Activated effector memory CD4-positive, alpha-beta T cell treated with Interleukin-2 at 50 U/mL for 16 hours (primary cell): ENCODE measurements at places on chromosomes 2 and 18.

DNA sequence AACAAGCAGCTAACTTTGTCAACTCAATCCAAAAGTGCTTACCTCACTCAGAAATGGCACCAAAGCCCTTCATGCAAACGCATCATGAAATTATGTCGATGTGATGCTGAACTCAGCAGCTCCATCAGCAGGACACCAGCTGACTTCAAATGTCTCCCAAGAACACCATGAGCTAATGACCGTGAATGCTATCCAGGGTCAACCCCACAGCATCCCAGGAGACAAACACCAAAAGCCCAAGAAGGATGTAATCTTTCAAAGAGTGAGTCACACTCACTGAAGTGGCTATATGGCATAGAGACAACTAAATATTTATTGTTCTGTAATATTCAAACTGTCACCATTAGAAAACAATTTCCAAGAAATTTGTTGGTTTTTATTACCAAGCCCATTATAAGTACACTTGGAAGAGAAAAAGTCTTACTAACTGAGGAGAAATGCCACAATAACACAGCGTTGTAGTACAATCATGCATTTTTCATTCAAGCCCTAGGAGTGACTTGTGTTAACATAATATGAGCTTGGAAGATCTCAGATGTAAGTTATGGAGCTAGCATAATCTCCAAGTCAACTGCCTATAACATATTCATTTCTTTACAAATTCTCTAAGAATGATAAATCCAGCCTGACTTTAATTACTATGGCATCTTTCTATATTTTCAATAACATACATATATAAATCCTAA, 165.0 kb upstream of the CCDC68 start:
- no peak for DNase-seq

GRCh38 chr2:9693196-9693491, 62.3 kb upstream of the YWHAQ start:
- no peak for DNase-seq

GRCh38 chr2:218329027-218329825, 27.4 kb upstream of the CATIP start:
- no peak for DNase-seq

DNA sequence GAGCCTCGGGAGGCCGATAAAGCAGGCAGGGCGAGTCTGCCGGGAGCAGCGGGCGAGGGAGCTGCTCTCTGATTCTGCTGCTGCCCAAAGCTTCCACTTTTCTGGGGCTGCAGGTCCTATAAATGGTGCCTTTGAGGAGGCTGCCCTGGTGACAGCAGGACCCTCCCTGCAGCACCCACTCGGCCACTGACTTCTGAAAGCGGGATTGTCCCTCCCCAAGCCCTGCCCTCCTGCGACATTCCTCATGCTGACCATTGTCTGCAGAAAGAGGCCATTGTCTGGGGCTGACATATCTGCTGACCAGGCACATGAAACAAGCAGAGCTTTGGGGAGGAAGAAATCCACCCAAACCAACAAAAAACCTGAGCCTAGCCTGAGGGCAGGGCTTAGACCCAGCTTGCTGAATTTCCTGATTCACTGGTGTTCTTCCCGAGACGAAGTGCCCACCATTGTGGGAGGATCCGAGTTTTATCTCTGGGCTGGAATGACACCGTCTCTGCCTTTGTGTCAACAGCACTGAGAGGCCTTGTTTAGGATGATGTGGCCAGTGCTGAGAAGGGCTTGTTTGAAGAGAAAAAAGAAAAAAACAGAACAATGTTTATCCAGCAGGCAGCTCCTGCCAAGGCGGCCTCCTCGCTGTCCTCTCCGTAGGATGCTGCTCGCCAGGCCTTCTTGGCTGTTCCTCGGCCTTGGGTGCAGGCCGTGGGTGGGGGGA, 129.7 kb downstream of the MYCN start:
- DNase-seq, result no peak

DNA sequence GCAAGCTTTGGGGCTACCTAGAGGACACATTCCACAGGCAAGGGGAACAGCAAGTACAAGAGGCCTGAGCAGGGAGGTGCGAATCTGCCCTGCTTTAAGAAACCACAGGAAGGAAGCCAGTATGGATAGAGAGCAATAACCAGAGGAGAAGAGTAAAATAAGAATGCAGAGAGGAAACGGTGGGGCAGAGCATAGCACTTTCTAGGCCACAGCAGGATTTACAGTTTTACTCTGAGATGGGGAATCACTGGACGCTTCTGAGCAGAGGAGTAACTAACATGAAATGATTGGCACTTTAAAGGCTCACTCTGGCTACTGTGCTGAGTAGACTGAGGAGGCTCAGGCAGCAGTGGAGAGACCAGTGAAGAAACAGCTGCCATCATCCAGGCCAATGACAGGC, 23.8 kb downstream of the AAK1 start:
- DNase-seq, result no peak

GRCh38 chr2:138620431-138620830, 118.9 kb downstream of the SPOPL start:
- DNase-seq, result no peak

- DNase-seq, result no peak
Observed at GRCh38 chr2:177738461-177739235, 333.9 kb downstream of the PDE11A start.

DNA sequence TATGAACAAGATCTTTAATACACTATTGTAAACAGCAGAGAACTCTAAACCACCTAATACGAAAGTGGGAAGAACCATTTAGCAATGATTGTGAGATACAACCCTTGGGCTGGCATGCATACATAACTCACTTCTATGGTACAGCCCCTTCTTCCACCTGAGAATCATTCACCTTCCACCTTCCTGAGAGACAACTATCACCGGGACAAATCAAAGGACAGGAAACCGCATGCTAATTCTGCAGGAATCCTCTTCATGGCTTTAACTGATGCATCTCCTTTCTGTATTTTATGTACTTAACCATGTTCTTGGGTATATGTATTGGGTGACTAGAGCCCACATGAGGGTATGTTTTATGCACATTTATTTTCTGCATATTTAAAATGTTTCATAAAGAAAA, 123.2 kb downstream of the TRABD2A start:
- DNase-seq, result no peak

GRCh38 chr2:114880046-114880445, 437.6 kb downstream of the DPP10 start:
- no peak for DNase-seq

DNA sequence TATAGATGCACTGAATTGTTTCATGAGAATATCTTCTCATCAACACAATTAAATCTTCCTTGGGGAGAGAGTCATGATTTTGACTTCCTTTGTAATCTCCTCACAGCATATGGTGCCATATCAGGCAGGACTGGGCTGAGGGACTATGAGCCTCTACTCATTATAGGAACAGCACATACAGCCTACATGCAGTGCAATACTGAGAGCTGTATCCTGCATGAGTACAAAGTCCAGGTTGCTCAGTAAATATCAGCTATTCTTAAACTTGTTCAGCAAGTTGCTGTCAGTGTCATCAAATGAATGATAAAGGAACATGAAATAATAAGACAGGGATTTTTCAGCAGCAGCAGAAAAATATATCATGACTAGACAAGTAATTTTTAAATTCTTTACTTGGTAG, 10.8 kb downstream of the DLGAP1 start:
- no peak for DNase-seq

DNA sequence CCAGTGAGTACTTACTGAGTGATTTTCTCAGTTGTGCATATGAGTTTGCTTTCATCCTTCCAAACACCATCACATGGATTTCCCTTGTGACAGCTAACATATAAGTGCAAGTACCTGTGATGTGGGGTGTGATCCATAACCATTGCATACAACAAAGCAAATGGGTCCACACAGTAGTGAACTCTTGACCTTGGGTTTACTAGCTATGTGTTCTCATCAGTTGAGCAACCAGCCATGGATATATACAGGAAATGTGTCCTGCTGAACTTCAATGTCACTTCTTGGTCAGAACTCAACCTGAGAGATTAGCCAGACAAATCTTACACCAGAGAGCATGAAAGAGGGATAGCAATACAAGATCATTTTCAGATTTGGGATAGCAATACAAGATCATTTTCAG, 420.9 kb upstream of the KCNH7 start:
- DNase-seq, result no peak
